T-helper 9 cell (primary cell): ENCODE measurements at places on chromosomes 7 and 10.

- DNase-seq: no peak
Observed at GRCh38 chr10:33326933-33327332, 7.5 kb downstream of the NRP1 start.

GRCh38 chr7:124712017-124712416 is 53.6 kb downstream of the GPR37 start:
- no peak for DNase-seq

- no peak for DNase-seq
Observed at GRCh38 chr10:58723966-58724365, 211.3 kb downstream of the BICC1 start.

GRCh38 chr7:132019703-132020102 is 463.3 kb upstream of the PODXL start:
- no peak for DNase-seq

DNA sequence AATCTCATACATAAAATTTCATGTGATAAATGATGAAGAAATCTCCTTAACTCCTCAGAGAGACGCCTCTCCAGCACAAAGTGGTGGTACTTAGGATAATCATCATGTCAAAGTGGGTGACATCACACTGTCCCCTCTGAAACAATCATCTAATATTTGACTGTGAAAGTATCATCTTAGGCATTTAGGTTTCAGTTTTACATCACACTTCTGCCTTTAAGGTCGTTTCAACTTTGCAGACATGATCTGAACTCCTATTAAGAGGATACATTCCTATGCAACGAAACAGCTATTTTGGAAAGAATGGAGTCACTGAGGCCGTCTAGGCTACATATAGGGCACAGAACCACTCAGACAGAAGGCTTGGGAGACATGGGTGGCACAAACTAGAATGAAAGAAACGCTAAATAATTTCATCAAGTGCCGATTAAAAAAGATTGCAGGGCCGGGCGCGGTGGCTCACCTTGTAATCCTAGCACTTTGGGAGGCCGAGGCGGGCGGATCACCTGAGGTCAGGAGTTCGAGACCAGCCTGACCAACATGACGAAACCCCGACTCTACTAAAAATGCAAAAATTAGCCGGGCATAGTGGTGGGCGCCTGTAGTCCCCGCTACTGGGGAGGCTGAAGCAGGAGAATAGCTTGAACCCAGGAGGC is 2.0 kb downstream of the VOPP1 start:
- DNase-seq: no peak

DNA sequence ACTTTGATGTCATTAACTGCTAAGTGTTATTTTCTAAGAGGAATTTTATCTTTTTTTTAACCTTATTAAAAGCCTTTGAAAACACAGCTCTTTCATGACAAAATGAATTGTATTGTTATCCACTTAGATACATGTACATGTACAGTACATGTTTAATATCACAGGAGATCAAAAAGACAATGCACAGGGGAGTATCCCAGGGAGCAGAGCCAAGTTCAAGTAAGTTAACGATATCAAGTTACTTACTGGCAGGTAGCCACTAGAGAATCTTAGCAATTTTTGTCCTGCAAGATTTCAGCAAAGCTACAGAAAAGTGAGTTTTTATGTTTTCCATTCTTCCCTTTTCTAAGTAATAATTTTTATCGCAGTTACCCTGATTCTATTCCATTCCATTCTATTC is 33.9 kb upstream of the ARL4A start:
- no peak for DNase-seq
